ENCODE measurements at places on chromosomes 11 and 22.

DNA sequence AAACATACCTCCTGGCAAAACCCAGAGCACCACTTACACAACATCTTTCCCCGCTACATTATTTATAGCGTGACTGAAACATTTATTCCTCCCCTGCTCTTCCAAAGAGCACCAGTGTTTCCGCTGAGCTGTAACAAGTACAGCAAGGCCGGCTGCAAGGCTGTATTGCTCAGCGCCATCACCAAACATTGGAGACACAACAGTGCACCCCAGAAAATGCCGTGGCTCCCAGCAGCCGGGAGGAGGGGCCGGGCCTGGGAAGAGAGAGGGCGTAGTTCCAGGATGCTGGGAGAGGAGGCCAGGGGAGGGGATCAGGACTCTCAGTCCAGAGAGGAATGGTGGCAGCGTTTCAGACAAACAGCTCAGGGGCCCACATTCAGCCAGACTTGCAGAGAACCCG, 133.2 kb downstream of the DSCAML1 start:
- DNase-seq = no peak

- DNase-seq = no peak
These were observed 4.3 kb downstream of the SCUBE1 start for GRCh38 chr22:43338766-43339345.

- DNase-seq = no peak
These were observed 550.9 kb upstream of the CCDC90B start for GRCh38 chr11:83836883-83837654.

- no peak for DNase-seq
These were observed 321.8 kb downstream of the TBC1D22A start for GRCh38 chr22:47084226-47084625.

DNA sequence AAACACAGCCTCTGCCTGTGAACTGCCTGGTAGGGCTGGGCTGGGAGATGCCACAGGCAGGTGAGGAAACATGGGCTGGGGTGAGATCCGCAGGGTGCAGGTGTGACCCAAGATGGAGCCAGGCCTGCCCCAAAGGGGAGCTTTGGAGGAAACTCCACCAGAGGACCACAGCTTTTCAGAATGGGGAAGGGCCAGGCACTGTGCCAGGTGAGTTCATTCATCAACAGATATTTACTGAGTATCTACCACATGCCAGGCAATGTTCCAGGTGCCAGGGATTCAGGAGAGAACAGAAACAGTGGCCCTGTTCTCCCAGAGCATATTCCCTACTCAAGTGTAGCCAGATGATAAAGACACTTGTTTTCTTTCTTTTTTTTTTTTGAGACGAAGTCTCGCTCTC, 11.2 kb downstream of the RTN4RL2 start:
- no peak for DNase-seq

DNA sequence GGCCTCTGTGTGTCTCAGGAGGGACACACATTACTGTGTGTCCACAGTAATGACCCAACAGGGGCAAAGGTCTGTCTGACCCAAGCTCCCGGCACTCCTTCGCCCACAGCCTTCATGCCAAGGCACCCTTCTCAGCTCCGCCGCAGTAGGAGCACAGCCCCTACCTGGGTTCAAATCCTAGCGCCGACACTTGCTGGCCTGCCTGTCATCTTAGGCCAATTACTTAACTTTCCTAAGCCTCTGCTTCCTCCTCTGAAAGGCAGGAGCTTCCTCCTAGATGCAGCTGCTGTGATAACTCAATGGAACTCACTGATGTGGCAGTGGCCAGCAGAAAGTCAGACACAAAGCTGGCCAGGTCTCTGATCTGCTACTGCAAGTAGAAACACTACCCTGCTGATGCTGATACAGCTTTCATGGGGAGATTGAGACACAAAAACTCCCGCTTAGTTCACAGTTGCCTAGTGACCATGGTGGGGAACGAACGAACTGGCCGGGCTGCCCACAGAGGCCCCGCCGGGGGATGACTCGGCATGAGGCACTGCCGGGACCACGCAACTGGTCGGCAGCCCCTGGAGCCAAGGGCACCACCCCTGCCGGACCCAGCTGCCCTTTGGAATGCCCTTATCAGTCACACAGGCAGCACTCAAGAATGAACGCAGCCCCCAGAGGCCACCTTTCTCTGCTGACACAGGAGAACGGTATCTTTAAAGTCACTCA, 8.1 kb downstream of the EHD1 start:
- no peak for DNase-seq

- DNase-seq = no peak
These were observed 388 bp downstream of the TMEM121B start for GRCh38 chr22:17120711-17121232.

- no peak for DNase-seq
These were observed 1048.4 kb downstream of the BRD1 start for GRCh38 chr22:48779211-48779643.
